ENCODE measurements at places on chromosomes 13 and 19.

GRCh38 chr19:30111021-30111855 is 169.2 kb downstream of the URI1 start:
- no peak for DNase-seq

GRCh38 chr19:3387645-3388589 is 21.5 kb downstream of the NFIC start:
- DNase-seq: no peak

- DNase-seq: no peak
These were observed 75.5 kb downstream of the SOX1 start for GRCh38 chr13:112142401-112142930.

DNA sequence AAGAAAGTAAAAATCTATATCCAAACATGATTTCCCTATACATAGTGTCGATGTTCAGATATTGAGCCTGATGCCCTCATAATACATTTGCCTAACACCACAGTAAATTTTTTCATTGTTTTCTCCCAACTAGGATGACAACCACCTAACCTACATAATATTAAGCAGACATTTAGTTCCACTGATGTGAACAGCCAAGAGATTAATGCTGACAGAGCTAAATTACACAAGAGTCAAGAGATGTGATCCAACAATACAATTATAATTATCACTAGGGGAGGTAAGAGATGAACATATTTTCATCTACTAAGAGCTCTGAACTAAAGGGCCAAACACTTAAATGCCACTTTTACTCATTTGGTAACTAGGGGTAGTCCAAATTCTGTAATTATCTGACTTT is 145.9 kb downstream of the DACH1 start:
- no peak for DNase-seq

DNA sequence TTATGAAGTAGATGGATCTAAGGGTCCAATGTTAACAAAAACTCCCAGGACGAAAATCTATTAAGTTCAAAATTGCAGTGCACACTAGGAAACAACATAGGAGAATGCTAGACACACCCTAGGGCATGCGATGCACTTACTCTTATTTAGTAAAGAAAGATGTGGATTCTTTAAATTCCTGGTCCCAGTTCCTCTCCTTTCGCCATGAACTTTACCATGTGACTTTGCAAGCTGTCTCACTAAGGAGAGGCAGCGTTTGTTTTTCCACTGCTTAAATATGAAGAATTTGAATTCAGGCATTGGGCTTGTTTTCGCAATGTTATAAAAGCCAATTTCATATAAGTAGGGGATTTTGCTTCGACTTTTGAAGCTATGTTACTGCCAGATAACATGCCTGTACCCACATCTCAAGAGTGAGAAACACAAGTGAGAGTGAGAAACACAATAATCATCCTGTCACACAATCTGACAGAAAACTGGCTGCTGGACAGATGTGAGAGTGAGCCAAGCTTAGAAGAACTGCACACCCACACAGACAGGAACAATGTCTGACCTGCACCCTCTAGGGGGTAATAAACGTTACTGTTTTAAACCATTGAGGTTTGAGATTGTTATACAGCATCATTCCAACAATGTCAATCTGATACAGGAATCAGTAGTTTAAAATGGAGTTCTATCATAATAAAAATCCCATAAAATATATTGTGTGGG is 1308.4 kb downstream of the SLITRK5 start:
- no peak for DNase-seq

- no peak for DNase-seq
These were observed 2.7 kb downstream of the CLEC4G start for GRCh38 chr19:7729211-7729610.

DNA sequence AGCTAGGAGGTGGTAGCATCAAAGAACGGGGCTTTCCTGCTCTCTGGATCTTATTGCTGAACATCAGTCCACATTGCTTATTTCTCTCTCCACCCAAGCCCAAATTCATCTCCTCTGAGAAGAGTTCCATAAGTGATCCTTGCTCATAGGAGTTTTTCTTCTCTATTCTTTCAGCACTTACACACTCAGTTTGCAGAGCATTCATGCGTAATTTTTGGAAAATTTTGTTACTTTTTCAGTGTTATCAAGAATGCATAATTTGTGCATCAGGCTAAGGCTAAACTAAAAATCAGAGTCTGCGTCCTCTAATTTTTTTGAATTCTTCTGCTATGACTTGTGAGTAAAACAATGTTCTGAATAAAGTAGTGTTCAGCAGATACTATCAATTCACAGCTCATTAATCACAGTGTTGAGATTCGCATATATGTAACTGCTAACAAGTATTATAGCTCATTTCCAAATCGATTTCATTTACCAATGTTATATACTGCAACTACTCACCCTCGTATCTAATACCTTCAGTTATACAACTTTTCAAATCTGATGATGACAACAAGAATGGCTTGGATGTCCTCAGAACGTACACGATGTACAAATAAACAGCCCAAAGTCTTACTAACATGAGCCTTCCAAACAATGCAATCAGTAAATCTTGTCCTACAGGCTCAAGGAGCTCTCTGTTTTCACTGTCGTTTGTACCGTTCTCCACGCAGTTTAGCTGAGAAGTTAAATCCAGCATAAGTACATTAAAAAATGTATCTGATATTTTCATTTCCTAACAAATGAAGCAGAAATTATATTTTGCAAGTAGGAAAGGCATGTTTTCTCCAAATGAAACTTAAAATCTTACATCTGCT is 36.4 kb upstream of the STARD13 start:
- DNase-seq: no peak

- DNase-seq: no peak
These were observed 157.5 kb downstream of the PCDH20 start for GRCh38 chr13:61258185-61258584.

GRCh38 chr13:113404723-113405471 is 41.0 kb upstream of the GRTP1 start:
- no peak for DNase-seq

GRCh38 chr13:106477303-106477702 is 58.2 kb downstream of the EFNB2 start:
- DNase-seq: no peak

DNA sequence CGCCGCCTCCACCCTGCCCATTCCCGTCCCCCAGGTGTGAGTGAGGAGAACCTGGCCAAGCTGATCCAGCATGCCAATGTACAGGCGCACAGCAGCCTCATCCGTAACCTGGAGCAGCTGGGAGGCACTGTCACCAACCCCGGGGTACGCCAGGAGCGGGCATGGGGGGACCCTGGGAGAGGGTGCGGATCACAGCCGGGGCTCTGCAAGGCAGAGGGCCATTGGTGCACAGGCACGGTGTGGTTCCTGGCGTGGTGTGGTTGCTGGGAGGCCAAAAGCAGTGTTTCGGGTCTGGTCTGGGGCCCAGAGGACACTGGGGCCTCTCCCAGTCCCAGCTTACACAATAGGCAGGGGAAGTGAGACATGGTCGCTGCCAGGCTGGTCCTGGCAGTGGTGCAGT is 8.3 kb downstream of the STXBP2 start:
- DNase-seq: no peak

GRCh38 chr13:27964741-27965323 is 4.3 kb downstream of the CDX2 start:
- DNase-seq: no peak

DNA sequence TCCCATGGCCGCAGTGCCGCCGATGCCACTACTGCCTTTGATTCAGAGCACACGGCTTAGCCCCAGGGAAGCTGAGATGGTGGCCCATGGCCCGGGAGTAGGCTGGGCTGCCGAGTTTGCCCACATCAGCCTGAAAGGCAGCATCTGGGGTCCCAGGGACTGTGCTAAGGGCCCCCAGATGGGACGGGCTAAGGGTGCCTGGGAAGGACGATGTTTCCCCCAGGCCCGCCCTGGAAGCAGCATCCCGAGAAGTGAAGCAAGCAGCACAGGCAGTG is 22.5 kb downstream of the MAP2K2 start:
- DNase-seq: no peak

DNA sequence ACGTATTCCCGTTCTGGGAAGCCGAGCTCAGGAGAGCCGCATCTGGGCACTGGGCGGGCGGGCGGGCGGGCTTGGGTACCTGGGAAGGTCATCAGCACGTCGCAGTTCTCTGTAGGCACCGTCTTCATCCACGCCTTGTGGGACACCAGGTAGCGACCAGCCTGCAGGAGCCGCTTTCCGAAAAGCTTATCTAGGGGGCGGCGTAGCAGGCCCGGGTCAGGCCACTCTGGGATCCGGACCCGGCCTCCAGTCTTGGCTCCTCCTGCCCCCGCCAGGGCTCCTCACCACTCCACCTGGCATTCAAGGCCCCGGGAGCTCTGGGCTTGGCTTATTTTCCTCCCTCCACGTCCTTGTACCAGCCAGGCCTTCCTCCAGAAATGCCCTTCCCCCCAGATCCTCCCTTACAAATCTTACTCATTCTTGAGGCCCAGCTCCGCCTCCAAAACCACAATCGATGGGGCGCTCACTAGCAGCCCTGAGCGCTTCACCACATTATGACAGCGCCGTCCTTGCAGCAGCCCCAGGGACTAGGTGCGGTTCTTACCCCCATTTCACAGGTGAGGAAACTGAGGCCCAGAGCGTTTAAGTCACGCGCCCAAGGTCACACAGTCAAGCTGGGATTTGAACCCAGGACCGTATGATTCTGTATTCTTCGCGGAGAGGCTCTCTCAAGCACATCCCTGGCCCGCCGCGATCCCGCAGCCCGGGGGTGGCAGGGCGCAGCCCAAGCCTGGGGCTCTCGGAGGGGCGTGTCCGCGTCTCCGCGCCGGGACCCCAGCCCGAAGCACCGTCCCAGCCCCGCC is 843 bp downstream of the ANO8 start:
- DNase-seq: peak; percentile 63

- DNase-seq: no peak
These were observed 3.2 kb downstream of the SERPINE3 start for GRCh38 chr13:51342706-51343105.

DNA sequence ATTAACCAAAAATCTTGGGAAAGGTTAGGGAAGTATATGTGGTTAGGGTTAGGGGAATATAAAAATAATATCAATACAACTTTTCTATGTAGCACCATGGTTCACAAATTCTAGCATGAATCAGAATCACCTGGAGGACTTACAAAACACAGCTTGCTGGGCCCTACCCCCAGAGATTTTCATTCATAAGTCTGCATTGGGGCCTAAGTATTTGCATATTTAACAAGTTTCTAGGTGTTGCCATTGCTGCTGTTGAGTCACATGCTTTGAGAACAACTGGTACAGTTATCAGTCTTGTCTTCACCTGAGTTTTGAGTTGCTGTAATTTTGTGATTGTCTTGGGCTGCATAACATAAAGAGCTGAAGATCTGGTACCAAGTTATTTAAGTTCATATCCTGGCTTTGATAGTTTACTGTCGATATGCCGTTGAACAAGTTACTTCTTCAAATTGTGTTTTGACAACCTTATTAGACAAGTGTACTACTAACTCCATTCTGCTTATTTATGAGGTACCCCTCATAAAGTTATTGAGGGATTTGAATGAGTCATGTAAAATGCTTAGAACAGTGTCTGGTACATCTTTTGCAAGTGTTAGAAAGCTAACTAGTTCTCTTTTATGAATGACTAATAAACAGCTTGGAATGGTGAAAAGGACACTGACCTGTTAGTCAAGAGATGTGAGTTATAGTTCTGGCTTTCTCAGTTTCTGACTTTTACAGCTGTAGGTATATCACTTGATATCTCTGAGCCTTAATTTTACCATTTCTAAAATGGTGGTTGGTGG is 132.9 kb downstream of the PAN3 start:
- DNase-seq: no peak

All from activated CD4-positive, alpha-beta T cell treated with anti-CD3 and anti-CD28 coated beads for 24 hours (primary cell).